Common myeloid progenitor, CD34-positive (primary cell): ENCODE measurements at places on chromosomes 6 and 20.

- H3K27ac ChIP-seq, result no peak overlapping the region
- no peaks in the 10 kb centered on the region for H3K4me1 ChIP-seq
- no peaks in the 10 kb centered on the region for H3K27me3 ChIP-seq
- no peaks in the 10 kb centered on the region for H3K36me3 ChIP-seq
- DNase-seq, result no peak
- no peak overlapping the region for H3K4me3 ChIP-seq
Observed at GRCh38 chr6:18931086-18931485, 543.9 kb downstream of the RNF144B start.

- H3K27me3 ChIP-seq, result no peaks in the 10 kb centered on the region
- H3K4me3 ChIP-seq, result no peak overlapping the region
- peaks cover 26% of the 10 kb centered on the region for H3K4me1 ChIP-seq
- peak; percentile 56 for DNase-seq
- peaks cover 32% of the 10 kb centered on the region for H3K36me3 ChIP-seq
Observed at GRCh38 chr6:144296973-144297372, 11.8 kb downstream of the UTRN start.

- peak overlapping the region; percentile 47 for H3K27ac ChIP-seq
- peaks cover 25% of the 10 kb centered on the region for H3K4me1 ChIP-seq
- peaks cover 12% of the 10 kb centered on the region for H3K36me3 ChIP-seq
- H3K27me3 ChIP-seq, result no peaks in the 10 kb centered on the region
Observed at GRCh38 chr6:53335224-53335994, 13.3 kb downstream of the ELOVL5 start.

DNA sequence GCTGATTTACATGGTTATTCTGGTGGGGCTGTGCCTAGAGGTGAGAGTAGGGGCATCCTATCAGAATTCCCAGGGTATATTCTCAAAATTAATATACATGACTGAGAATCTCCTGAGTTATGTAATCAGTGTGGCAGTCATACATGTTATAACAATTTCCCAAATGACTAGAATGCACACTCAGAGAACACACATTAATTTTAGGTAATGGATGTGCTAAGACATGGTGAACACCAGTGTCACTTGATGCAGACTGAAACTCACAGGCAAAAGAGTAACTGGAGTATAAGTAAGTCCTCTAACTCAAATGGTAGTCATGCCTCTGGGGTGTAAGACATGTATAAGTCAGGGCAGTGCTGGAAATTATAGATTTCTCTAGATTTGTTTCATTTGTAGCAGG lies 1198.4 kb upstream of the CITED2 start:
- H3K4me1 ChIP-seq, result peaks cover 2% of the 10 kb centered on the region
- H3K27ac ChIP-seq, result no peak overlapping the region
- no peaks in the 10 kb centered on the region for H3K36me3 ChIP-seq
- no peak for DNase-seq
- no peak overlapping the region for H3K4me3 ChIP-seq

GRCh38 chr6:83505356-83505755 lies 7.0 kb upstream of the PRSS35 start:
- H3K36me3 ChIP-seq, result no peaks in the 10 kb centered on the region
- no peaks in the 10 kb centered on the region for H3K4me1 ChIP-seq

GRCh38 chr20:10547276-10548114 lies 112.4 kb downstream of the SLX4IP start:
- no peak for DNase-seq
- H3K27me3 ChIP-seq, result no peaks in the 10 kb centered on the region
- no peak overlapping the region for H3K4me3 ChIP-seq
- no peaks in the 10 kb centered on the region for H3K36me3 ChIP-seq

- H3K4me3 ChIP-seq, result no peak overlapping the region
- no peaks in the 10 kb centered on the region for H3K36me3 ChIP-seq
- H3K27ac ChIP-seq, result no peak overlapping the region
- H3K27me3 ChIP-seq, result no peaks in the 10 kb centered on the region
- peaks cover 26% of the 10 kb centered on the region for H3K4me1 ChIP-seq
Observed at GRCh38 chr6:144331491-144331969, 46.4 kb downstream of the UTRN start.

- H3K27ac ChIP-seq, result no peak overlapping the region
- H3K36me3 ChIP-seq, result no peaks in the 10 kb centered on the region
- no peaks in the 10 kb centered on the region for H3K27me3 ChIP-seq
- H3K4me1 ChIP-seq, result no peaks in the 10 kb centered on the region
- no peak for DNase-seq
- H3K4me3 ChIP-seq, result no peak overlapping the region
Observed at GRCh38 chr6:170096191-170096802, 194.6 kb downstream of the DLL1 start.

GRCh38 chr6:137167702-137168377 lies 5.6 kb downstream of the IL22RA2 start:
- no peaks in the 10 kb centered on the region for H3K27me3 ChIP-seq
- no peak for DNase-seq
- H3K4me3 ChIP-seq, result no peak overlapping the region
- H3K4me1 ChIP-seq, result peaks cover 5% of the 10 kb centered on the region
- no peak overlapping the region for H3K27ac ChIP-seq

DNA sequence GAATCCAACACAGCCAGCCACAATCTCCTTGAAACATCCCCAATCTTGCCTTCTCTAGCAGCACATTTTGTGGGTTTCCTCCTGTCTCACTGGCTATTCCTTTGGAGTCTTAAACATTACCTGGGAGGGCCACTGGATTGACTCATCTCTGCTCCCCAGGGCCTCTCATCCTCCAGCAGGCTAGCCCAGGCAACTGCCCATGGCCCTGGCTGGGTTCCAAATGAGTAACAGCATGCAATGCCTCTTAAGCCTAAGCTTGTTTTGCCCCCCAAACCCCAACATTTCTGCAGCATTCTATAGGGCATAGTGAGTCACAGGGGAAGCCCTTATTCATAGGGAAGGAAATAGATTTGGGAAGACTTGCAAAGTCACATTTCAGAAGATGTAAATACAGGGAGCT lies 204.9 kb downstream of the FOXA2 start:
- no peaks in the 10 kb centered on the region for H3K27me3 ChIP-seq
- peak; percentile 44 for DNase-seq
- no peak overlapping the region for H3K4me3 ChIP-seq
- peaks cover 3% of the 10 kb centered on the region for H3K4me1 ChIP-seq
- H3K36me3 ChIP-seq, result no peaks in the 10 kb centered on the region

DNA sequence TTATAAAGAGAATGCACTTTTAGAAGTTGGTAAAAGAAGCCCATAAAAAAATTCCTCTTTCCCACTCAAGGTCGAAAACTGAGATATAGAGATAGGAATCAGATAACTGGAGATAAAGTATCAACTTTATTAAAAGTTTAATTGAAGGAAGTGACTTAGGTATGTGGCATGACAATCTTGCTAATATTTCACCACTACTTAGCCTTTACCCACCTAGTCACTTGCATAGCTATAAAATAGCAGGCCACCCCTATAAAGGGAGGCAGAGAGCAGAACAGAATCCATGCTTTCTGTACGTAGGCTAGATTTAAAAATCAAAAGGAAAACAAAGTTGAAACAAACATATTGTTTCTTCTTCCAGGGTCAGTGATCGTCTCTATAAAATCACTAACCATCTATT lies 13.2 kb upstream of the TBC1D32 start:
- no peaks in the 10 kb centered on the region for H3K27me3 ChIP-seq
- H3K36me3 ChIP-seq, result no peaks in the 10 kb centered on the region
- H3K4me3 ChIP-seq, result no peak overlapping the region
- no peak for DNase-seq

GRCh38 chr6:87212596-87212995 lies 57.2 kb downstream of the ZNF292 start:
- H3K36me3 ChIP-seq, result peaks cover 15% of the 10 kb centered on the region
- H3K27ac ChIP-seq, result no peak overlapping the region
- no peaks in the 10 kb centered on the region for H3K27me3 ChIP-seq
- no peak overlapping the region for H3K4me3 ChIP-seq

DNA sequence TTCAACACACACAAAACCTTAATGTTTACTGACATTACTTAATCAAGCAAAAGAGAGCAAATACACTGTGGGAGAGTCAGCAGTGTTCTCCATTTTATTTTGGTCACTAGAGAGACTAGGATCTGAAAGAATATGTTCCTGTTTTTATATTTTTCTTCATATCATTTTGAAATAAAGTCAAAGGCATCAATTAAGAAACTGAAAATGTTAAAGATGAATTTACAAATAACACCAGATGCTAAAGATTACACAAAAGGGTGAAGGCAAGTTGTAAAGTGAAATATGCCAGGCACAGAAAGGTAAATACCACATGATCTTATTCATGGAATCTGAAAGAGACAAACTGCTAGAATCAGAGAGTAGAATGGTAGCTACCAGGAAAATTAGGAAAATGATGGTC lies 60.3 kb upstream of the FABP7 start:
- no peak overlapping the region for H3K27ac ChIP-seq
- no peaks in the 10 kb centered on the region for H3K36me3 ChIP-seq
- H3K4me3 ChIP-seq, result no peak overlapping the region
- no peaks in the 10 kb centered on the region for H3K4me1 ChIP-seq
- H3K27me3 ChIP-seq, result no peaks in the 10 kb centered on the region
- DNase-seq, result no peak

GRCh38 chr20:20454367-20454766 lies 86.5 kb downstream of the INSM1 start:
- H3K36me3 ChIP-seq, result peaks cover 30% of the 10 kb centered on the region
- DNase-seq, result no peak
- no peaks in the 10 kb centered on the region for H3K27me3 ChIP-seq
- H3K4me3 ChIP-seq, result no peak overlapping the region
- no peaks in the 10 kb centered on the region for H3K4me1 ChIP-seq

DNA sequence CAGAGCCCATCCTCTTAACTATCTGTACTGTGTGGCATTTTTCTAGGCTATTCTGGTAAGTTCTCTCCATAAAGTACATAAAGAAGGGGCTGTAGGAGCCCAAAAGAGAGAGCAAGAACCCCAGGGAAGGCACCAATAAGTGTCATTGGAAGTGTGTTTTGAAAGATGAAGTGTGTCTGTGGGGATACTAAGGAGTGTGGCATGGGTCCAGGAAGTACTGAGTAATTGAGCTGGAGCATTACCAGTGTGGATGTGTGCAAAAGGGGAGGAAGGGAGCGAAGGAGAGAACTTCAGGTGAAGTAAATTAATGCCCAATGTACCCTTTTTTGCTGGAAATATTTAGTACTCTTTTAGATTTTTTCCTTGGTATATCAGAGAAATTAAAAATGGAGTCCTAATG lies 63.9 kb downstream of the KCNS1 start:
- no peaks in the 10 kb centered on the region for H3K27me3 ChIP-seq
- H3K27ac ChIP-seq, result no peak overlapping the region
- no peak overlapping the region for H3K4me3 ChIP-seq

GRCh38 chr20:34368547-34368946 lies 5.5 kb downstream of the ITCH start:
- no peak for DNase-seq
- no peak overlapping the region for H3K4me3 ChIP-seq
- H3K4me1 ChIP-seq, result peaks cover 10% of the 10 kb centered on the region
- peaks cover 18% of the 10 kb centered on the region for H3K36me3 ChIP-seq

- H3K27ac ChIP-seq, result no peak overlapping the region
- no peak for DNase-seq
- no peaks in the 10 kb centered on the region for H3K36me3 ChIP-seq
- H3K27me3 ChIP-seq, result no peaks in the 10 kb centered on the region
- H3K4me3 ChIP-seq, result no peak overlapping the region
Observed at GRCh38 chr6:8478418-8478817, 43.1 kb upstream of the SLC35B3 start.

DNA sequence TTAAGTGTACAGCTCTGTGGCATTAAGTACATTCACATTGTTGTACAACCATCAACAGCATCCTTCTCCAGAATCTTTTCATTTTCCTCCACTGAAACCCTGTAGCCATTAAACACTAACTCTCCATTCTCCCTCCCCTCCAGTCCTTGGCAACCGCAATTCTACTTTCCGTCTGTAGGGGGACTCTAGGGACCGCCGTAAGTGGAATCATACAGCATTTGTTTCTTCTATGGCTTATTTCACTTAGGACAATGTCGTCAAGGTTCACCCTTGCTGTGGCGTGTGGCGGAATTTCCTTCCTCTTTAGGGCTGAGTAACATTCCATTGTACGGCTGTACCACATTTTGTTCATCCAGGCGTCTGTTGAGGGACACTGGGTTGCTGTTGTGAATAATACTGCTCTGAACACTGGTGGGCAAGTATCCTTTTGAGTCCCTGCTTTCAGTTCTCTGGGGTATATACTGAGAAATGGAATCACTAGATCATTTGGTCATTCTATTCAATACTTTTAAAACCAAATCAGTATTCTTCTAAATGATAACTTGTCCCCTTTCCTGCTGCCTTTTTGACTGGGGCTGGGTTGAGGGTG lies 50.7 kb downstream of the PPP1R3G start:
- no peaks in the 10 kb centered on the region for H3K36me3 ChIP-seq
- no peak overlapping the region for H3K27ac ChIP-seq
- H3K27me3 ChIP-seq, result no peaks in the 10 kb centered on the region
- H3K4me1 ChIP-seq, result no peaks in the 10 kb centered on the region
- no peak overlapping the region for H3K4me3 ChIP-seq

- H3K27me3 ChIP-seq, result no peaks in the 10 kb centered on the region
- no peaks in the 10 kb centered on the region for H3K36me3 ChIP-seq
- peaks cover 14% of the 10 kb centered on the region for H3K4me1 ChIP-seq
- H3K4me3 ChIP-seq, result no peak overlapping the region
- no peak for DNase-seq
Observed at GRCh38 chr20:19922716-19923115, 94.4 kb upstream of the NAA20 start.

DNA sequence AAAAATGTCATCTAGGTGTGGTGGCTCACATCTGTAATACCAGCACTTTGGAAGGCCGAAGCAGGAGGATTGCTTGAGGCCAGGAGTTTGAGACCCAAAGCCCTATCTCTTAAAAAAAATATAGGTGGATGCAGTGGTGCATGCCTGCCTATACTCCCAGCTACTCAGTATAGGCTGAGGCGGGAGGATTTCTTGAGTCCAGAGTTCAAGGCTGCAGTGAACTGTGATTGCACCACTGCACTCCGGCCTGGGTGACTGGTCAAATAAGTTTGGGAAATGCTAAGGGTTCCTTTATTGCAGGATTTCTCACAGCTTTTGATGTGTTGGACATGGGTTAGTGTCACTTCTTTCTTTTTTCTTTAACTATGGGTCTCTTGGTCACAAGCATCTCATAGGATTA lies 261.3 kb downstream of the PLCB1 start:
- no peaks in the 10 kb centered on the region for H3K36me3 ChIP-seq
- H3K4me3 ChIP-seq, result no peak overlapping the region
- DNase-seq, result no peak
- H3K27me3 ChIP-seq, result no peaks in the 10 kb centered on the region

DNA sequence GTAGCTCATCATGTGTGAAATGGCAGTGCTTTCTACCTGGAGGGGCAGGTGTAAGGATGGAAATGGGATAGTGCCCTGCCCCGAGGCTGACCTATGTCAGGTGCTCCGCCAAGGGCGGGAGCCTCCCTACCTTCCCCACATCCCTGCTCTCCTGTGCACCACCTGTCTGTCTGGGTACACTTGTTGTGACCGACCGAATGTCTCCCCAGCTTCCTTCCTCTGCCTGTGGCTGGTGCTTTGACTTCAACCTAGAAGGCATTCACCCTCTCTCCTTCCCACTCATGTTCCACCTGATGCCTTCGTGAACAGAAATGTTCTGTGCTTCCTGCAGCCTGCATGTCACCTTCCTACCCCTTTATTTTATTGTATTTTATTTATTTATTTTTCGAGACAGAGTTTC lies 114.8 kb downstream of the SCML4 start:
- no peaks in the 10 kb centered on the region for H3K27me3 ChIP-seq
- H3K36me3 ChIP-seq, result no peaks in the 10 kb centered on the region
- no peak overlapping the region for H3K27ac ChIP-seq
- H3K4me3 ChIP-seq, result no peak overlapping the region

- H3K27ac ChIP-seq, result no peak overlapping the region
- peaks cover 71% of the 10 kb centered on the region for H3K4me1 ChIP-seq
- no peak for DNase-seq
- H3K27me3 ChIP-seq, result peaks cover 51% of the 10 kb centered on the region
Observed at GRCh38 chr6:170292111-170292406, 1.2 kb upstream of the DLL1 start.
